ENCODE measurements at places on chromosomes 3 and 15.

DNA sequence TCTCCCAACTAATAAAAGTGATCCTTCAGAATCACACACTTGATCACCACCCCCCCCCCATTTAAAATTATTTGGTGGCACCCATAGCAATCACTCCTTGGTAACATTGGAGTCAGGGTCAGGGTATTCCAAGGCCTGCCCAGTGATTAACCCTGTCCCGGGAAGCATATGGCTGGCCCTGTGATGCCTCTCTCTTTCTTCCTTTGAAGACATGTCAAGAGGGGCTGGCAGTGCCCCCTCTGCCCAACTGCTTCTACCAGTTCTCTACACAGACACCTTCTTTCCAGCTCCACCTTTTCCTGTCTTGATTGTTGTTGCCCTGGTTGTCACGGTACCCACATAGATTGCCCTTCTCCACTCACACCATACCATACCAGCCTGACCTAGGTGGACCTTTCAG is 30.9 kb upstream of the MANF start:
- no peak for DNase-seq

DNA sequence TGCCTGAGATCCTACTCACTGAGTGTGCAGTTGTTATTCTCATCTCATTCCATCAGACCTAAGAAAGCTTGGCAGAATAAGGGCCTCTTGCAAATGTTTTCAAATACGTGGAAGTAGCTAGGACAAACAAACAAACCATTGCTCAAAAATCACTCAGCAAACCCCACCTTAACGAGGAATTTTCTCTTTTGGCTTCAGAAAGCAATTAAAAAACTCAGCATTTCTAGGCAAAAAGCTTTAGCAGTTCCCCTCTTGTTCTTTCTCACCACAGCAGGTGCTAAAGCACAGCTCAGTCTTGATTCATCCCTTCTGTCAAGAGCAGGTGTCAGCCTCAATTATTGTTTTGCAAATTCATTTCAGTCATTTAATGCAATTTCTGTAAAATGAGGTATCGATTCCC is 58.6 kb upstream of the NUDT16 start:
- no peak for DNase-seq

DNA sequence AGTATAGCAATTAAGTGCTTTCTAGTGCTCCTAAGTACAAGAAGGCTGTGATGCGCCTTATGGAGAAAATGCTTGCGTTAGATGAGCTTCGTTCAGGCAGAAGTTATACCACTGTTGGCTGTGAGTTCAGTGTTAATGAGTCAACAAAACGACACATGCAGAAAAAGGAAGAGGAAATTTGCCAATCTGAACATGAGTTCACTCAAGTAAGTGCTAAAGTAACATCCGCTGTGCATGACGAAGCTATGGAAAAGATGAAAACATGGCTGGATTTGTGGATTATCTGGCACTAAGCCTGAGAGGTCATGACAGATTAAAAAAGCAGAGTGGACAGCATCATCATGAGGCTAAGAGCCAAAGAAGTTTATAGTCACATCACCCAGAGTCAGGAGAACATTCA is 36.9 kb downstream of the SH3BP5 start:
- no peak for DNase-seq

DNA sequence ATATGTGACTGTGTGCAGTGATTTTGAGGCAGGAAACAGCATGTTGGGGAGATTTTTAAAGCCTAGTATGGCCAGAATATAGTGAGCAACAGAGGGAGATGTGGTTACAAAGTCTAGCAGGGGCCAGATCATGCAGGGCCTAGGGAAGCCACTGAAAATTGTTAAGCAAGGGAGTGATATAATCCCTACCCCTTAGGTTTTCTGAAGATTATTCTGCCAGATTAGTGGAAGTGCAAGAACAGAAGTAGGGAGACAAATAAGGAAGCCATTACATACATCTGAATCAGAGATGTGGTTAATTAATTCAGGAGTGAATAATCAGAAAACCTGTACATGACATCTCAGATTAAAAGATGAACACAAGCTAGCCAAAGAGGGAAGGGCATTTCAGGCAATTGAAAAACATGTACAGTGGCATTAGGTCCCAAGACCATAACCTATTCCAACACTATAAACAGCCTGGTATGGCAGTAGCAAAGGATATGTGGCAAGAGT is 54.8 kb downstream of the MSL2 start:
- no peak for DNase-seq

- peak; percentile 29 for DNase-seq
Observed at GRCh38 chr3:125357032-125357658, 18.0 kb downstream of the ZNF148 start.

DNA sequence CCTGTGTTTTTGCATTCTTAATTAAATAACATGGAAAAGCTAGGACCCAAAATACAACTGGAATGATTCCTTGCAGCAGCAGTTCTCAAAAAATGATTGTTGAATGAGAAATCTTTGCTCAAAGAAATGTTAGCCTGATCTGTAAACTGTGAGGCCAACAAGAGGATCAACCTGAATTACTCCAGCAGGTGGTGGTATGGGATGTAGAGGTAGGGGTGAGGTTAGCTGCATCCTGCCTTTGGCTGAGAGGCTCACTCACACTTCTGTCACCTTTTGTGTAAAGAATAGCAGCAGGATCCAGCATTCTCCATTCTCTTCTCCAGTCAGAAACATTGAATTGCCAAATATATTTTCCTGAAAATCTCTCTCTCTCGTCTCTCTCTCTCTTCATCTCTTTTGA is 26.5 kb upstream of the FAM98B start:
- no peak for DNase-seq

GRCh38 chr15:92394309-92395097 is 822 bp downstream of the ST8SIA2 start:
- DNase-seq = no peak

All from activated CD8-positive, alpha-beta memory T cell treated with anti-CD3 and anti-CD28 coated beads for 1 hour (primary cell).